ENCODE measurements at places on chromosomes 13 and 19. TPM values are rescaled to one million over a fixed set of nuclear protein-coding genes. Genes with fewer than 3 reads are reported as not detected.
A peak's percentile ranks its signal among the peaks of the same experiment; 100 is the strongest.

DNA sequence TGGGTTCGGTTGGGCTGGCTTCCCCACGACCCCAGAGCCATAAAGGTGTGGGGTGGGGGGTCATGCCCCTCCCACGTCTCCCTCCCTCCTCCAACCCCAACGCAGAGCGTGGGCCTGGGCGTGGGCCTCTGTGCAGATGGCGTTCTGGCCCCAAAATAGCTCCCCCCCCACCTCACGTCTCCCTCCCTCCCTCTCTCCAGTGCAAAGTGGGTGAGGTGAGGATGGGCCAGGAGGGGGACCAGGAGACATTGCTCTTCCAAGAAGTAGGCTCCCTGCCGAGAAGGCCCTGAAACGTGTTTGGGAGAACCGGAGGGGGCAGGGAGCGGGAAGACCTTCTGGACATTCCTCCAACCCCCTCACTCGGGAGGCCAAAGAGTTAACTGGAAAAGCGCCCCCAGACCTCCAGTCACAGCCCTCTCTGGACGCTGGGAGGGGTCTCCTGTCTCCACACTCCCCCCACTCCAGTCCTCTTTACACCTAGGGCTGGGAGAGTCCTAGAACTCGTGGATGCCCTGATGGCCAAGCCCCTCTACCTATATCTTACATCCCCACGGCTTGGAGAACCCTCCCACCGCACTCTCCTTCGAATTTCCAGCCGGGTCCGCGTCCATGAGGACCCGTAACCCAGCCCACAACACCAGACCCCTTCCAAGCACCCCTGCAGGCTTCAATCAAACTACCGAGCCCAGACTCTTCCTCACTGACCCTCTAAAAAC is 855 bp downstream of the UNC13A start:
- H3K4me3 ChIP-seq = peak overlapping the region; percentile 97
- H3K27me3 ChIP-seq = no peaks in the 10 kb centered on the region

- no peak overlapping the region for H3K4me3 ChIP-seq
- DNase-seq = no peak
- H3K4me1 ChIP-seq = no peaks in the 10 kb centered on the region
- no peaks in the 10 kb centered on the region for H3K36me3 ChIP-seq
- no peaks in the 10 kb centered on the region for H3K27me3 ChIP-seq
Measured at GRCh38 chr19:20969498-20969897, 46.4 kb downstream of the ZNF85 start.

DNA sequence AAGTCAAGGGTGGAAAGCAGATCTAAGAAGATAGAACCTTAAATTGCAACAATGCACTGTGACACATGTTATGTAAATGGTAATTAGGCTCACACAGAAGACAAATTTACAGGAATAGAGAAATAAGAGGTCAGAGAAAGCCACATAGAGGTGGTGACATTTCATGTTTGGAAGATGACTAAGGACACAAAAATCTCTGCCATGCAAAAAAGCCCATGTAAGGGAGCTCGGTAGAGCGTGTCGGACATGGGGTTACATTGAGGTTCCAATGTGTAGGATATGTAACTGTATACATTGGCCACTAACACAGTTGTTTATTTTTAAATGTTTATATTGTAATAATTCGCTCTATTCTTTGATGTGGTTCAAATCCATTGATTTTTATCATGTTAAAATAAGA is 33.7 kb downstream of the SUGT1 start:
- H3K27me3 ChIP-seq = no peaks in the 10 kb centered on the region
- no peaks in the 10 kb centered on the region for H3K4me1 ChIP-seq
- H3K27ac ChIP-seq = no peak overlapping the region
- peaks cover 4% of the 10 kb centered on the region for H3K36me3 ChIP-seq

- DNase-seq = no peak
- no peaks in the 10 kb centered on the region for H3K4me1 ChIP-seq
- no peak overlapping the region for H3K4me3 ChIP-seq
- H3K27me3 ChIP-seq = no peaks in the 10 kb centered on the region
- no peak overlapping the region for H3K27ac ChIP-seq
- no peaks in the 10 kb centered on the region for H3K36me3 ChIP-seq
Measured at GRCh38 chr13:107091428-107091827, 523.5 kb upstream of the ARGLU1 start.

The LENG9 gene
- total RNA-seq = 4.0 TPM

The BST2 gene
- 16.8 TPM for total RNA-seq

DNA sequence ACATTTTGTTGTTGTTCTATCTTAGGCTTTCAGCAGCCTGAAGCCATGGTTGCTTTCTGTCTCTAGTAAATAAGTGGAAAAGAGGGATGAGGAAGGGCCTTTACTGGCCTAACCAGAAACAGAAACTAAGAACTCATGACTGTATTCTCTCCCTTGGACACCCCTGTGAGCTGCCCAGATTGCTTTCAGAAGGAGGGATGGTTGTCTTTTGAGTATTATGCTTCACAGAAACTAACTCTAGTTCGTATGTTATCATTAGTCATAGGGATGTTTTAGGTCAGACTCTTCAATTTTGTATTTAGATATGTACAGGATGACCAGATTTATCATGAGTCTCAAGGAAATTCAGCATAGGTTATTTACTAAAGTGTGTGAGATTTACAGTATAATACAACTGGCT is 17.5 kb downstream of the BORA start:
- no peak overlapping the region for H3K27ac ChIP-seq
- no peak for DNase-seq
- no peak overlapping the region for H3K4me3 ChIP-seq
- no peaks in the 10 kb centered on the region for H3K27me3 ChIP-seq

The CACNG6 gene
- total RNA-seq = 1.2 TPM

- peaks cover 5% of the 10 kb centered on the region for H3K4me1 ChIP-seq
- no peak for DNase-seq
- no peaks in the 10 kb centered on the region for H3K27me3 ChIP-seq
- no peak overlapping the region for H3K27ac ChIP-seq
- peak overlapping the region; percentile 64 for H3K4me3 ChIP-seq
- no peaks in the 10 kb centered on the region for H3K36me3 ChIP-seq
Measured at GRCh38 chr19:33905473-33905936, 108.8 kb downstream of the KCTD15 start.

- DNase-seq = no peak
- no peaks in the 10 kb centered on the region for H3K27me3 ChIP-seq
- H3K4me1 ChIP-seq = no peaks in the 10 kb centered on the region
- no peaks in the 10 kb centered on the region for H3K36me3 ChIP-seq
- no peak overlapping the region for H3K4me3 ChIP-seq
- no peak overlapping the region for H3K27ac ChIP-seq
Measured at GRCh38 chr13:33025220-33025744, 9.1 kb downstream of the KL start.

- no peak overlapping the region for H3K4me3 ChIP-seq
- H3K4me1 ChIP-seq = peaks cover 7% of the 10 kb centered on the region
- DNase-seq = no peak
- H3K27ac ChIP-seq = no peak overlapping the region
- no peaks in the 10 kb centered on the region for H3K27me3 ChIP-seq
Measured at GRCh38 chr13:33931397-33932311, 113.7 kb downstream of the RFC3 start.

The C19orf67 gene
- total RNA-seq = not detected

The ZNF234 gene
- total RNA-seq = 8.7 TPM

The ZNF548 gene
- total RNA-seq = 9.9 TPM

- H3K27me3 ChIP-seq = no peaks in the 10 kb centered on the region
- no peak overlapping the region for H3K4me3 ChIP-seq
- H3K36me3 ChIP-seq = no peaks in the 10 kb centered on the region
- H3K4me1 ChIP-seq = no peaks in the 10 kb centered on the region
- no peak overlapping the region for H3K27ac ChIP-seq
Measured at GRCh38 chr13:79457390-79457789, 23.6 kb upstream of the NDFIP2 start.

DNA sequence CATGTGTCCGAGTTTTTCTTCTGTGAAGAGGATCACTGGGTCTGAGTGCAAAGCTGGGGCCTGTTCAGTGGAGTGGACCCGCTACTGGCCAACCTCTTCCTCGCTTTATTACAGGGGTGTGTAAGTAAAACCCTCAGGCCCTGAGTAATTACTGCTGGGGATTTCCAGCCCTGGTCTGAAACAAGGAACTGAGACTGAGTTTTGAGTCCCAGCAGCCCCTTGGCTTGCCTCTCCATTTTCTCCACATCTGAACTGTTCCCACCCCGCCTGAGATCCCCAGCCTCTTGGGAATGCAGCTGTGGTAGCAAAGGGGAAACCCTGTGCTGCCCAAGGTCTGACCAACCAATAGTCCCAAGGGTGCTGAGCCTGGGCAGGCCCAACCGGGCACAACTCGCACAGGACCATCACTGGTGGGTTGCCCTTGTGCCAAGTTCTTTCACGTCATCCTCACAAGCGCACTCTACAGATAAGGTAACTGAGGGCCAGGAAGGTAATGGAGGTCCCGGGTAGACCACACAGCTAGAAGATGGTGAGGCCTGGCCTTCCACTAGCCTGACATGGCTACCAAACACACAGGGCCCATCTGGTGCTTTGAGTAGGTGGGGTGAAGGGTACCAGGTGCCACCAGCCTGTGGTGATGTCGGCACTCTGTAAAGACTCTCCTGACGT is 13.7 kb upstream of the SLC35E1 start:
- no peaks in the 10 kb centered on the region for H3K27me3 ChIP-seq
- H3K4me1 ChIP-seq = peaks cover 39% of the 10 kb centered on the region
- no peak overlapping the region for H3K27ac ChIP-seq

The TJP3 gene
- 24.6 TPM for total RNA-seq

The INSR gene
- 48.7 TPM for total RNA-seq

- no peak for DNase-seq
- H3K27me3 ChIP-seq = no peaks in the 10 kb centered on the region
- H3K36me3 ChIP-seq = peaks cover 9% of the 10 kb centered on the region
- no peaks in the 10 kb centered on the region for H3K4me1 ChIP-seq
- H3K27ac ChIP-seq = no peak overlapping the region
- H3K4me3 ChIP-seq = no peak overlapping the region
Measured at GRCh38 chr13:32751340-32751739, 165.1 kb downstream of the PDS5B start.

The CEACAM20 gene
- total RNA-seq = not detected

- DNase-seq = no peak
- no peaks in the 10 kb centered on the region for H3K27me3 ChIP-seq
Measured at GRCh38 chr13:41641429-41641828, 184.1 kb downstream of the RGCC start.

GRCh38 chr19:30682146-30682998 is 310.2 kb downstream of the ZNF536 start:
- H3K27me3 ChIP-seq = no peaks in the 10 kb centered on the region
- H3K4me1 ChIP-seq = no peaks in the 10 kb centered on the region
- no peak for DNase-seq
- H3K27ac ChIP-seq = no peak overlapping the region
- no peak overlapping the region for H3K4me3 ChIP-seq
- H3K36me3 ChIP-seq = no peaks in the 10 kb centered on the region

The A1BG gene
- total RNA-seq = 19.9 TPM

The MBD3L3 gene
- total RNA-seq = not detected

The ZNF8 gene
- total RNA-seq = 21.5 TPM

The CCDC106 gene
- 19.1 TPM for total RNA-seq

- H3K27me3 ChIP-seq = no peaks in the 10 kb centered on the region
- H3K4me3 ChIP-seq = no peak overlapping the region
- H3K27ac ChIP-seq = no peak overlapping the region
- H3K36me3 ChIP-seq = no peaks in the 10 kb centered on the region
- H3K4me1 ChIP-seq = no peaks in the 10 kb centered on the region
Measured at GRCh38 chr13:80040196-80040980, 300.5 kb downstream of the SPRY2 start.

GRCh38 chr13:78608688-78609463 is 5.5 kb upstream of the POU4F1 start:
- H3K27ac ChIP-seq = no peak overlapping the region
- no peaks in the 10 kb centered on the region for H3K36me3 ChIP-seq
- H3K27me3 ChIP-seq = peaks cover 76% of the 10 kb centered on the region
- H3K4me1 ChIP-seq = peaks cover 7% of the 10 kb centered on the region
- H3K4me3 ChIP-seq = peak overlapping the region; percentile 45
- DNase-seq = no peak

DNA sequence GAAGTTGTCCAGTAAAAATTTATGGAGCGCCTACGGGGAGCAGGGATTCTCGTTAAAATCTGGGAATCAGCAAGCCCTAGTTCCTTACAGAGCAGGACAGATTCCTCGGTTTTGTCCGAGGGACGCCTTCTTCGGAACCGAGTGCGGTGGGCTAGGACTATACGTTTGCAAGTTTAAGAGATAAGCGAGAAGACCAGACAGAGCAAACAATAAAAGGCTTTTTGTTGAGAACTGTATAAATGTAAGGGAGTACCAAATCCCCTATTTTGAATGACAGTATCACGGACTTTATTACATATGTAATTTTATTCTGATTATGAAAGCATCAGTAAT is 971 bp upstream of the ANKRD10 start:
- H3K27ac ChIP-seq = peak overlapping the region; percentile 73
- DNase-seq = no peak
- no peaks in the 10 kb centered on the region for H3K36me3 ChIP-seq
- peak overlapping the region; percentile 66 for H3K4me3 ChIP-seq
- H3K4me1 ChIP-seq = no peaks in the 10 kb centered on the region

DNA sequence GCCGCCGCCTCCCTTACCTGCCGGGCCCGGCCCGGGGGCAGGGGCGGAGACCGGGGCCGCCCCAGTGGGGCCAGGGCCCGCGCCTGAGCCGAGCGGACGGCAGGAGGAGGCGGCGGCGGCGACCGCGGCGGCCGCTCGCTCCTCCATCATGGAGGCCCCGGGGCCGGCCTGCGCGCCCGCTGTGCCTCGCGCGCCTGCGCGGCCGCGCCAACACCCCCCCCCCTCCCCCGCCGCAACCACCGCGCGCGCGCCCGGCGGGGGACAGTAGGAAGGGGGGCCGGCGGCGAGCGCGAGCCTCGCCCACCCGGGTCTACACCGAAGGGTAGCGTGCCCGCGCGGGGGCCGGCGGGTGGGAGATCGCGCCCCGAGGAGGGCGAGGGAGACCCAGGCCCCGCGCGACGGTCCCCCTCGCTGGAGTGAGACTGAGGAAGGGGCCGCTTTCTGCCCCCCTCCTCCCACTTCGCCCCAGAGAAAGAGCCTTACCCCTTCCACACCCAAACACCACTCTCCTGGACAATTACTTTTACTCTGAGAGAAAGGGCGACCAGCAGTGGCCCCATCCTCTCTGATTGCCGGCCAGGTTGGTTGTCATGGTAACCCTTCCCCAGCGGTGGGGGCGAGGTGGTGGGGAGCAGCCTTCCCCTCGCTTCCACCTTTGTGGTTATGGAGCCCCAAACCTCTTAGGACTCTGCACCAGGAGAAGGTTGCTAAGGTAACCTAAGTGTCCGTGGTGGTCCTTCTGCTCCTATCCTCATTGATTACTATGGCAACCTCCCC is at the start of gene STRN4:
STRN4 (minus strand) TSS at position 170 of the 777 bp plus-strand sequence; CDS start at position 150, 20 bp downstream.
- DNase-seq = peak; percentile 67
- H3K4me3 ChIP-seq = peak within 1 kb of the TSS; percentile 84
- peak within 1 kb of the TSS; percentile 85 for H3K27ac ChIP-seq
- peaks cover 2% of the 10 kb centered on the region for H3K4me1 ChIP-seq

DNA sequence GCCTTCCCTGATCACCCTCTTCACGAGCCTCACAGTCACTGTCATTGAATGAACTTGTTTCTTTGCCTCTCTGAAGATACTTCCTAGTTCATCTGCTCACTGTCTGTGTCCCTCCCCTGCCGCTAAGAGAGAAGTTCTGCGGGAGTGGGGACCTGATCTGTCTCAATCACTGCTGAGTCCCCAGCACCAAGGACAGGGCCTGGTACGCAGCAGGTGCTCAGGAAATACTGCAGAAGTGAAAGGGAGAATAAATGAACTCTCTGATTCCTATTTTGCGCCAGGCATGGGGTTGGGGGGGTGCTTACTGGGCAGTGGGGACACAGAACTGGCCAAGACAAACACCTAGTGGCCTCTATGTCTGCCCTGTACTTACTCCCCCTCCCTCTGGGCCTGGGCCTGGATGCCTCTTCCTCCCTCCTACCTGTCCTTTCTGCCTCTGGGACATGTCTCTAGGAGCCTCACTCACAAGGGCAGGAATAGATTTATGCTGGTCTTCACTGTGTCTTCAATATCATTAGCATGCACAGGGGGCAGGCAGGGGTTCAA is 17.5 kb downstream of the FCGBP start:
- no peak overlapping the region for H3K27ac ChIP-seq
- H3K4me1 ChIP-seq = no peaks in the 10 kb centered on the region
- H3K4me3 ChIP-seq = no peak overlapping the region
- H3K27me3 ChIP-seq = no peaks in the 10 kb centered on the region

Measured in H1 (cell line).